ENCODE measurements at places on chromosomes 7 and 10. TPM values are rescaled to one million over a fixed set of nuclear protein-coding genes. Genes with fewer than 3 reads are reported as not detected.

The FGF8 gene
- not detected for total RNA-seq

The HYAL4 gene
- not detected for total RNA-seq

- H3K27ac ChIP-seq, result no peak overlapping the region
- no peaks in the 10 kb centered on the region for H3K27me3 ChIP-seq
- no peaks in the 10 kb centered on the region for H3K36me3 ChIP-seq
- H3K4me3 ChIP-seq, result no peak overlapping the region
- DNase-seq, result no peak
- no peaks in the 10 kb centered on the region for H3K4me1 ChIP-seq
Observed at GRCh38 chr10:94412449-94412848, 10.1 kb downstream of the TBC1D12 start.

DNA sequence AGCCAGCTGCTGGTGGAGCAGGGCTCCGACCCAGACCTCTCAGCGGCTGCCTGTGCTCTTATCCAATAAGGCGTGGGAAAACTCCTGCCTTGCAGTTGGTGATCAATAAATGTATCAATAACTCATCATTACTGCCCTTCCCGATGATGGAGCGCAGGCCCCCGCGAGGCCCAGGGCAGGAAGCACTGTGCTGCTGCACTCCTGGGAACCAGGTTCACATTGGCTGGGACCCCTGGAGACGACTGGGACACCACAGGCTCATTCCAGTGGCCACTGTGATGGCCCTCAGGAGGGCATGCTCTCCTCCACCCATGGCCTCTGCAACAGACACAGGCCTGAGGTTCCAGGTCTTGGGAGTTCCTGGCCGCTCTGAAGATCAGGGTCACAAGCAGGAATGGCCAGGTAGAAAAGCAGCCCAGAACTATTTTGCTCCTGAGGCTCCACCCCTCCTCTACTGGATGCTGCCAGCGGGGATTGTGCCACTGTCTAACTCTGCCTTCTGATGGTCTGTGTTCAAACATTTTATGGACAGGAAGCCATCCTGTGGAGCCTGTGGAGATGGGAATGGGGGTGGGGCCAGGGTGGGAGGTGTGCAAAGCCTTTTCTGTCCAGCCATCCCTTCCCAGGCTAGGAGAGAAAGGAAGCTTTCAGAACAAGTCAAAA is 287.4 kb upstream of the ZMIZ1 start:
- H3K27ac ChIP-seq, result no peak overlapping the region
- H3K4me1 ChIP-seq, result no peaks in the 10 kb centered on the region
- H3K36me3 ChIP-seq, result no peaks in the 10 kb centered on the region
- DNase-seq, result peak; percentile 58
- H3K4me3 ChIP-seq, result no peak overlapping the region

GRCh38 chr10:71084818-71085126 is 127.6 kb upstream of the UNC5B start:
- DNase-seq, result no peak
- no peaks in the 10 kb centered on the region for H3K36me3 ChIP-seq
- no peaks in the 10 kb centered on the region for H3K4me1 ChIP-seq
- no peaks in the 10 kb centered on the region for H3K27me3 ChIP-seq
- no peak overlapping the region for H3K27ac ChIP-seq
- no peak overlapping the region for H3K4me3 ChIP-seq

DNA sequence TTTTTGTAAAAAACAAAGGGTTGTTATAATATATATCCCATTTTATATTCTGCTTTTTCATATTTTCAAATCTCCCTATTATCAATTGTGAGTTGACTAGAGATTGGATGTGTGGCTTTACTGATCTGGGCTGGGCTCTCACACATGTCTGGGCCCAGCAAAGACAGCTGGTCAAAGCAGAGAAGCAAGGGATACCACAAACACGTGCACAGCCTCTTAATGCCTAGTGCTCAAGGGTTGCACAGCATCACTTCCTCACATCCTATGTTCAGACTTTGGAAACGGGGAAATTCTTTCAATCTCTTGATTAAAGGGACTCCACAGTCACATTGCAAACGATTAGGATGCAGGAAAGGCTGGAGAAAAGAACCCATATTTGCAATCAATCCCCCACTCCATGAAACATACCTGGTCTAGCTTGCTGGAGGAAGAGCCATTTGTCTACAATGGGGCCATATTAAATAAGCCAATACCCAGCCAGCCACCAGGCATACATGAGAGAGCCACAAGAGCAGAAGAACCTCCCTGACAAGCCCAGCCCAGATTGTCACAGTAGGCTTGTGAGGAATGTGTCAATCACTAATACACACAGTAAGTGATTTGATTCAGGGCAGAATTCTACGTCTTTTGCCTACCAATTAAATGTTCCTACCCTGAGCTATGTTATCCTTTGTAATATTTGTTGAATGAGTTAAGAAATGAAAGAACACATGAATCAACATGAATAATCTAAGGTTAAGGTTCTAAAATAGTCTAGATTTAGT is 431.2 kb downstream of the TNS3 start:
- H3K4me3 ChIP-seq, result no peak overlapping the region
- DNase-seq, result no peak
- no peak overlapping the region for H3K27ac ChIP-seq
- no peaks in the 10 kb centered on the region for H3K36me3 ChIP-seq
- no peaks in the 10 kb centered on the region for H3K27me3 ChIP-seq

DNA sequence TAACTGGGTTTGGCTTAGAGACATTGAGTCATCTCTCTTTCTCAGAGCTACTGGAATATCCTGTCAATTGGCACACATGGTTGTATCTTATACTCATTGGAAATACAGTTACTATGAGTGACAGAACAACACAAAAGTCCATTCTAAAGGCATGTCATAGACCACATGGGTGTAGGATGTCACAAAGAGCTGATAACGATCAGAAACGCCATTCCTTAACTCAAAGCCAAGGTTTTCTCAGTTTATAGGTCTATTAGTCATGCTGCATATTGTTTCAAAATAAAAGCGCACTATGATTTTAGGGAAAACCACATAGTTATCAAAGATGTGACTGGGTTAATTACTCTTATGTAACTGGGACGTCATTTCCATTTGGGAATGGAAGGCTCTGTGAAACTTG is 147.2 kb upstream of the FAM171A1 start:
- no peaks in the 10 kb centered on the region for H3K27me3 ChIP-seq
- H3K36me3 ChIP-seq, result no peaks in the 10 kb centered on the region
- DNase-seq, result no peak
- no peak overlapping the region for H3K27ac ChIP-seq
- H3K4me1 ChIP-seq, result no peaks in the 10 kb centered on the region

GRCh38 chr7:117766913-117767312 is 106.3 kb downstream of the CTTNBP2 start:
- no peak overlapping the region for H3K27ac ChIP-seq
- DNase-seq, result no peak
- H3K4me3 ChIP-seq, result no peak overlapping the region

DNA sequence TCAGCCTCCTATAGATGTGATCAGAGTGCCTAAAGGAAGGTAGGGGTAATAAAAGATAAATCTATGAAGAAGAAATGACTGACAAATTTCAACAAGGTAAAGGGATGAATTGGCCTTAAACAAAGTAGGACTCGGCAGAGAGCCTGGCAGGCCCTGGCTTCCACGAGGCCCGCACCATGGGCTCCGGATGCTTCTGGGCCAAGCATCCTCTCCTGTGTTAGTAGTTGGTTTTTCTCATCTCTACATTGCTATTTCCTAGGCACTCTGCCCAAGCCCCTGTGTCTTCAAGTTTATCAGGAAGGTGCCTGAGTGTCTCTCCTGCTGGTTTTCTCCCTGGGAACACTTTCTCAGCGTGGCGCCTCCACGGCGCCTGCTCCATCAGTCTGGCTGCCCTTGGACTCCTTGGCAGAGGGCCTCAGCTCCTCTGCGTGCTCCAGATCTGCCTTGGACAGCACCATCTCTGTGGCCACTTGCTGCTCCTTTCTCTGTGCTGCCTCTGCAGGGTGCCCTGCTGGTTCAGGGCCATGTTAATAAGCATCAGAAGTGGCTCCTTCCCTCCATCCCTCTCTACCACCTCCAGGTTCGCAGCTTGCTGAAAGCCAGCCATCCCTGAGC is 413.3 kb upstream of the DPP6 start:
- DNase-seq, result no peak
- no peaks in the 10 kb centered on the region for H3K4me1 ChIP-seq
- no peak overlapping the region for H3K4me3 ChIP-seq
- H3K36me3 ChIP-seq, result no peaks in the 10 kb centered on the region
- no peaks in the 10 kb centered on the region for H3K27me3 ChIP-seq
- H3K27ac ChIP-seq, result no peak overlapping the region

GRCh38 chr10:22605168-22605567 is 109.2 kb downstream of the PIP4K2A start:
- H3K4me1 ChIP-seq, result peaks cover 93% of the 10 kb centered on the region
- H3K27ac ChIP-seq, result peak overlapping the region; percentile 62
- no peak for DNase-seq
- H3K36me3 ChIP-seq, result peaks cover 19% of the 10 kb centered on the region
- H3K4me3 ChIP-seq, result no peak overlapping the region

- H3K36me3 ChIP-seq, result no peaks in the 10 kb centered on the region
- H3K27me3 ChIP-seq, result no peaks in the 10 kb centered on the region
- DNase-seq, result no peak
Observed at GRCh38 chr7:80699721-80700256, 61.3 kb downstream of the CD36 start.

- H3K36me3 ChIP-seq, result no peaks in the 10 kb centered on the region
- H3K4me3 ChIP-seq, result peak overlapping the region; percentile 88
- H3K27ac ChIP-seq, result peak overlapping the region; percentile 88
- no peaks in the 10 kb centered on the region for H3K27me3 ChIP-seq
- peaks cover 26% of the 10 kb centered on the region for H3K4me1 ChIP-seq
- no peak for DNase-seq
Observed at GRCh38 chr7:133082390-133082766, 488 bp upstream of the CHCHD3 start.

DNA sequence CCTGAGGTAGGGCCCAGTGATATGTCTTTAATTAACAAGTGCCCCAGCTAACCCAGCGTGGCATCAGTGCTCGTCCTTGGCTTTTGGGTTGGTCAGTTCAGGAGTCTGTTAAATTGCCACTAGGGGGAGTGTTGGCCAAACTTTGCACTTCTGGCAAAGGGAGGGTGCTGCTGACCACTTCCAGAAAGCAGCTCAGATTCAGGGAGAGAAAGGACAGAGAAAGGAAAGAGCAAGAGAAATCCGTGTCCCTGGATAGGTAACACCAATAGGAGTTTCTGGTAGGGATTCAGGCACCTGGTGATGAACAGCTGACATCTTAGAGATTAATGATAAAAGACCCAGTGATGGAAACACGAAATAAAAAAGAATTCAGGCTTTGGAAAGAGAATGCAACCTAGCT is 243.1 kb upstream of the AOAH start:
- no peak for DNase-seq
- no peaks in the 10 kb centered on the region for H3K36me3 ChIP-seq
- no peak overlapping the region for H3K27ac ChIP-seq
- no peaks in the 10 kb centered on the region for H3K27me3 ChIP-seq
- peaks cover 53% of the 10 kb centered on the region for H3K4me1 ChIP-seq
- H3K4me3 ChIP-seq, result no peak overlapping the region

DNA sequence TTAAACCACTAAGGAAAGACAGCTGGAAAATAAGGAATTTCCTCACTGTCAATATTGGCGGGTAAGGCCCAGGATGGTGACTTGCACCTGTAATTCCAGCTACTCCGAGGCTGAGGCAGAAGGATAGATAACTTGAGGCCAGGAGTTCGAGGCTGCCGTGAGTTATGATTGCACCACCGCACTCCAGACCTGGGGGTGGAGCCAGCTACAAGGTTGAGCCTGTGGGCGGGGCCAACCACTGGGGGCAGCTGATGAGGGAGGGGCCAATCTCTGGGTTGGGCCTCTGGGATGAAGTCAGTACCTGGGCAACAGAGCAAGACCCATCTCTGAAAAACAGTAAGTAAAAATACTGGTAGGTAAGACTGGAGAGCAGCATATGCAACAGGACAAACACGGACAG is 80.1 kb upstream of the ADO start:
- H3K4me3 ChIP-seq, result no peak overlapping the region
- no peaks in the 10 kb centered on the region for H3K27me3 ChIP-seq
- no peak for DNase-seq
- H3K27ac ChIP-seq, result no peak overlapping the region

DNA sequence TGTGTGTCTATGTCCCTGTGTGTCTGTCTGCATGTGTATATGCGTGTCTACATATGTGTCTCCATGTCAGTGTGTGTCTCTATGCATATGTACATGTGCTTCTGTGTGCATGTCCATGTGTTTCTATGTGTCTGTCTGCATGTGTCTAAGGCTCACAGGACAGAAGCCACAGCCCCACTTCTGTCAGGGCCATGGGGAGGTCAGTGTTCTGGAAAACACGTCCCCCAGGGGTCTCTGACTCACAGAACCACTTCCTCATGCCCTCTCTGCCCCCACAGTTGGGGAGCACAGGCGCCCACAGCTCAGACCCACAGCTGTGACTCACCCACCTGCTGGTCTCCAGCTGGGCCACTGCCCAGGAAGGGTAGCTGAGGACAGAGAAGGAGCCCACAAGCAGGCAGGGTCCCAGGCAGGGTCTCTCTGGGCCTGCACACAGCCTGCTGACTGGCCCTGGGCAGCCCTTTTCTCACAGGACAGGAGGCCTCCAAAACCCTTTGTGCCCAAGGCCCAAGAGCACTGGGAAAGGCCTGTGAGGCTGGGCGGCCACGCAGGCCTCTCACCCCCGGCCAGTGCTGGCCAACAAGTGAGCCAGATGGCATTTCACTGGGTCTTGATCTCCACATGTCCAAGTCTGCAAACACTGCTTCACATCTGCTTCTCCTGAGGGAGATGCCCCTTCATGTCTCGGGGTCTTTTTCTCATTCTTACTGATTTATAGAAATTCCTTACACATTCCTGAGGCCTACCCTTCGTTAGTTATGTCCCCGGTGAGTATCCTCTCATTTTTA is 102.9 kb upstream of the FAM20C start:
- H3K36me3 ChIP-seq, result no peaks in the 10 kb centered on the region
- DNase-seq, result no peak
- H3K4me1 ChIP-seq, result no peaks in the 10 kb centered on the region
- no peaks in the 10 kb centered on the region for H3K27me3 ChIP-seq
- H3K27ac ChIP-seq, result no peak overlapping the region
- no peak overlapping the region for H3K4me3 ChIP-seq

DNA sequence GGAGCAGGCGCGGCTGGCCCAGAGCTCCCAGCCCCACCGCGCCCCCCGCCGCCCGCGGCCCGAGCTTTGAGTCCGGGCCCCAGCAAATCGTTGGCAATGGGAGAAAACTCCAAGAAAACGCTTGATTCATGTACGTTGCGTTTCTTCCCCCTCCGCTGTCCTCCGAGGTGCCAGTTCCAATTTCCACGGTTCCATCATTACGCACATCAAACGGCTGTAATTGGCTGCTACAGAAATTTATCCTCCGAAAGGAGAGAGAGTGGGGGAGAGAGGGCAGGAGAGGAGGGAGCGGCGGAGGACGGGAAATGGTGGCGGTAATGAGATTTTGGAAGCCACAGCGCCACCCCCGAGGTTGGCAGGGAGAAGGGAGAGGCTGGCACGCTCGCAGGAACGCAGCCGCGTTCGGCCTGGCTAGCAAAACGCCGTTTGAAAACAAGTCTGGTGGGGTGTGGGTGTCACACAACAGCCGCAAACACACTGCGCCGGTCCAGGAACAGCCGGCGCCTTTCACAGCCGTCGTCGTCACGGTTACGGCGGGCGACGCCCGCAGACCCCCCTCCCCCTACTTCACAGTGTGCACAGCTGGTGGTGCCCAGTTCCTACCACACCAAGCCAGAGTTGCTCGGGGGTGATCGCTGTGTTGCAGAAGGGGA is 57.5 kb downstream of the UNCX start:
- no peak overlapping the region for H3K27ac ChIP-seq
- peaks cover 20% of the 10 kb centered on the region for H3K4me1 ChIP-seq
- H3K36me3 ChIP-seq, result no peaks in the 10 kb centered on the region
- peaks cover 27% of the 10 kb centered on the region for H3K27me3 ChIP-seq
- H3K4me3 ChIP-seq, result peak overlapping the region; percentile 34

- peaks cover 29% of the 10 kb centered on the region for H3K4me1 ChIP-seq
- no peak overlapping the region for H3K27ac ChIP-seq
- no peak overlapping the region for H3K4me3 ChIP-seq
- no peaks in the 10 kb centered on the region for H3K36me3 ChIP-seq
- peaks cover 2% of the 10 kb centered on the region for H3K27me3 ChIP-seq
Observed at GRCh38 chr7:27138985-27139333, 4.5 kb downstream of the HOXA5 start.
